CD4-positive, CD25-positive, alpha-beta regulatory T cell (primary cell): ENCODE measurements at places on chromosomes 1 and 21. TPM values are rescaled to one million over a fixed set of nuclear protein-coding genes. Genes with fewer than 3 reads are reported as not detected.

GRCh38 chr1:246795906-246796694 lies 71.9 kb downstream of the SCCPDH start:
- H3K27me3 ChIP-seq, result no peaks in the 10 kb centered on the region
- no peak overlapping the region for H3K27ac ChIP-seq
- H3K4me1 ChIP-seq, result no peaks in the 10 kb centered on the region
- no peak for DNase-seq

GRCh38 chr1:207407655-207408260 lies 46.4 kb upstream of the CR2 start:
- no peaks in the 10 kb centered on the region for H3K36me3 ChIP-seq
- no peak for DNase-seq
- no peak overlapping the region for H3K27ac ChIP-seq
- peaks cover 2% of the 10 kb centered on the region for H3K27me3 ChIP-seq

DNA sequence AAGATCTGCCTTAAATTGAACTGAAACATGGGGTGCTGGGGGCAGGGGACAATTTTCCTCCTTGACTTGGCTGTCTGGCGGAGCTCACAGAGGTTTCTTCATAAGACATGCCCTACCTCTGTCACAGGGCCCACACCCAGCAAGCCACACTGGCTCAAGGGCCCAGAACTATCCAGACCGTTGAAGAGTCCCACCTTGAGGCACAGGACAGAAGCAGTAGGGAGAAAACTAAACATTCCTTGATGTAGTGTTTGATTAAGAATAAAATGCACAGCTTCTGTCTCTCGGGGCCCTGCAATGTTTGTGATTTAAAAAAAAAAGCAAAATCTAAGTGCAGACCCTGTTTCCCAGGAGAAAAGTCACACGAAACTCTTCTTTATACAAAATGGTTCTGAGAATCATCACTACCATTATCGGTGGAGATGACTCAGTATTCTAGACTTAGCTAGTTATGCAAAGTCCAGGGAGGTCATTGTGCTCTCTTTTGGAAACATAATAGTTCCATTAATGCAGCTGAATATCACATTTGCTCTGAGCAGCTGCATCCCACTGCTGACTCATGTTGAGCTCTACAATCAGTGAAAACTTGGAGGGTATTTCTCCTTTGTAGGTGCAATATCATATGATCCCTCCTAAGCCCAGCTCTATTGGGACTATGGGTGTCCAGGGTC lies 53.6 kb upstream of the DIRAS3 start:
- DNase-seq, result no peak
- H3K27ac ChIP-seq, result no peak overlapping the region
- no peak overlapping the region for H3K4me3 ChIP-seq
- peaks cover 2% of the 10 kb centered on the region for H3K27me3 ChIP-seq

- no peak overlapping the region for H3K4me3 ChIP-seq
- no peaks in the 10 kb centered on the region for H3K36me3 ChIP-seq
- no peak overlapping the region for H3K27ac ChIP-seq
Measured at GRCh38 chr1:64981601-64982533, 15.5 kb upstream of the JAK1 start.

- no peak for DNase-seq
- H3K36me3 ChIP-seq, result no peaks in the 10 kb centered on the region
- H3K27me3 ChIP-seq, result no peaks in the 10 kb centered on the region
- no peak overlapping the region for H3K27ac ChIP-seq
- peaks cover 15% of the 10 kb centered on the region for H3K4me1 ChIP-seq
- no peak overlapping the region for H3K4me3 ChIP-seq
Measured at GRCh38 chr1:206797534-206798383, 25.5 kb upstream of the IL10 start.

- peaks cover 2% of the 10 kb centered on the region for H3K36me3 ChIP-seq
- no peak overlapping the region for H3K4me3 ChIP-seq
- H3K27ac ChIP-seq, result no peak overlapping the region
- no peaks in the 10 kb centered on the region for H3K27me3 ChIP-seq
- H3K4me1 ChIP-seq, result no peaks in the 10 kb centered on the region
Measured at GRCh38 chr1:23035823-23036452, 16.7 kb downstream of the KDM1A start.

- H3K27ac ChIP-seq, result peak overlapping the region; percentile 86
- peaks cover 37% of the 10 kb centered on the region for H3K36me3 ChIP-seq
- peak; percentile 75 for DNase-seq
- peak overlapping the region; percentile 69 for H3K4me3 ChIP-seq
- no peaks in the 10 kb centered on the region for H3K27me3 ChIP-seq
Measured at GRCh38 chr1:206578068-206578977, 33.9 kb downstream of the EIF2D start.

PRAMEF12 gene
- total RNA-seq, result not detected

SPRR2B gene
- total RNA-seq, result not detected

LCE1F gene
- not detected for total RNA-seq

PDZK1IP1 gene
- total RNA-seq, result 0.94 TPM

RPL11 gene
- total RNA-seq, result 1,395 TPM
